ENCODE measurements at places on chromosomes 4 and X. TPM values are rescaled to one million over a fixed set of nuclear protein-coding genes. Genes with fewer than 3 reads are reported as not detected.

DNA sequence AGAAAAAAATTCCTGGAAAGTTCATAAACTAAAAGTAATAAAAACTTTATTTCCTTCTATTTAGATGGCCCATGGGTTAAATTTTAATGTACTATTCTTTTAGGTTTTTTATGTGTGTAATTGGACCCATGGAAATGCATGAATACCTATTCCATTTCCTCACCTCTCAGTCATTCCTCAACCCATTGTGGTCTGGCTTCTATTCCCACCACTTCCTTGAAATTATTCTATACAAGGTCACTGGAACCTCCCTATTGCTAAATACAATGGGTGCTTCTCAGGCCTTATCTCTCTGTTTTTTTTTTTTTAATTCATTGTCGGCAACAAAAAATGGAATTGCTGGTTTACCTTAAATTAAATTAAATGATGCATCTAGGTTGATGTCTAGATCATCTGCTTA lies 17.2 kb downstream of the SLC39A8 start:
- no peak overlapping the region for H3K27ac ChIP-seq
- no peak for DNase-seq
- no peak overlapping the region for H3K4me3 ChIP-seq
- H3K36me3 ChIP-seq: peaks cover 29% of the 10 kb centered on the region
- no peaks in the 10 kb centered on the region for H3K27me3 ChIP-seq
- H3K4me1 ChIP-seq: peaks cover 23% of the 10 kb centered on the region

DNA sequence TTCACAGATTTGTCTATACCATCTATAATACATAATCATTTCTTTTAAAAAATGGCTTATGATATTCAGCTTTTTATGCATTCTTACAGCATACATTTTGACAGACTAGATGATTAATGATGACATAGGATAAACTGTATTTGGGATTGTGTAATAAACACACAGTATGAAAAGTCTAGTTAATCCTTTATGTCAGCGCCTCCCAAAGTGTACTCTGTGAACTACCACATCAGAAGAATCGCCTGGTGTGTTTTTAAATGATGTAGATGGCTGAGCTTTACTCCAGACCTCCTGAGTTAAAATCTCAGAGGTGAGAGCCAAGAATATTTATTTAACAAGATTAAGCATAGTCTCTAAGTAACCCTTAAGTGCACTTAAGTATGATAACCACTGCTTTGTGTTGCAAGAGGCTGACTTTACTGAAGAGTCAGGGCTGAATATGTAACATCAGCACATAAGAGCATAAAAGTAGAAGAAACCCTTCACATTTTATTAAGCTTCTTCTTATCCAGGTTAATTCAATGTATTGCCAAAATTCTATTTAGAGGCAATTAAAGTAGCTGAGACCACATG lies 104.2 kb downstream of the ANK2 start:
- H3K27me3 ChIP-seq: no peaks in the 10 kb centered on the region
- no peak for DNase-seq

GRCh38 chr4:101807351-101807750 lies 16.8 kb downstream of the BANK1 start:
- no peaks in the 10 kb centered on the region for H3K36me3 ChIP-seq
- H3K27ac ChIP-seq: no peak overlapping the region
- H3K27me3 ChIP-seq: peaks cover 5% of the 10 kb centered on the region

Gene GCNA
- 8.5 TPM for total RNA-seq

- no peak for DNase-seq
- H3K4me3 ChIP-seq: no peak overlapping the region
- no peaks in the 10 kb centered on the region for H3K36me3 ChIP-seq
Observed at GRCh38 chrX:151920530-151920929, 7.8 kb downstream of the MAGEA4 start.

Gene CXCL9
- 0.20 TPM for total RNA-seq

Measured in activated naive CD8-positive, alpha-beta T cell treated with anti-CD3 and anti-CD28 coated beads, Interleukin-2, amount 10 ng/mL, durations not matched to agents 7 days and 5 days (primary cell).